ENCODE measurements at places on chromosomes 2 and 18. TPM values are rescaled to one million over a fixed set of nuclear protein-coding genes. Genes with fewer than 3 reads are reported as not detected.

The SERPINB3 gene
- total RNA-seq: 0.23 TPM

The CHST10 gene
- 16.2 TPM for total RNA-seq

The DYSF gene
- 3.4 TPM for total RNA-seq

The ADD2 gene
- 29.8 TPM for total RNA-seq

The RAB17 gene
- 0.55 TPM for total RNA-seq

The C2orf66 gene
- 0.84 TPM for total RNA-seq

The OXER1 gene
- not detected for total RNA-seq

The ADGRF3 gene
- total RNA-seq: not detected

The IL36RN gene
- total RNA-seq: not detected

The ADRA2B gene
- not detected for total RNA-seq

The KCNE4 gene
- 213 TPM for total RNA-seq

The ZNF804A gene
- total RNA-seq: 4.3 TPM

DNA sequence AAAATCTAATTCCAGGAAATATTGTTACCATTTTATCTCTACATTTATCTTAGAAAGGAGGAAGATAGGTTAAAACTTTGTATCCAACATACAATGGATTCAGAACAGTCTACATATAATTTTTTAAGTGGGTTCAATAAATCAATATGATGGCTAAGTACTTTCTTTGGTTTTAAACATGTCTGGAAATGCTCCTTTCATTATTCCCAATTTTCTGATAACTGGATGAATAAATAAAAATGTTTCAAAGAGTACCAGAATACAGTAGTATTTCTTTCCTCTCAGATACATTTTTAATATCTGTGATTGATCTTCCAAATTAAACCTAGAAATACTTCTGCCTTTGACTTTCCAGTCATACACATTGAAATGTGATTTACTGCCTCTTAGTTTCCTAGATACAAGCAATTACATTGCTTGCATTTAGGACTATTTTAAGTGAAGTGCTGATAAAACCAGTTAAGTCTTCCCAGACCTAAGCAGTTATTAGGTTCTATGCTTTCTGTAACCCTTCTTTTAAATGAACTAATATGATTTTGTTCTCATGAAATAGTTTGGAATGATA lies 283.5 kb downstream of the CCDC178 start:
- no peak for DNase-seq

- no peak for DNase-seq
Observed at GRCh38 chr18:59041819-59042815, 97.6 kb upstream of the SEC11C start.

DNA sequence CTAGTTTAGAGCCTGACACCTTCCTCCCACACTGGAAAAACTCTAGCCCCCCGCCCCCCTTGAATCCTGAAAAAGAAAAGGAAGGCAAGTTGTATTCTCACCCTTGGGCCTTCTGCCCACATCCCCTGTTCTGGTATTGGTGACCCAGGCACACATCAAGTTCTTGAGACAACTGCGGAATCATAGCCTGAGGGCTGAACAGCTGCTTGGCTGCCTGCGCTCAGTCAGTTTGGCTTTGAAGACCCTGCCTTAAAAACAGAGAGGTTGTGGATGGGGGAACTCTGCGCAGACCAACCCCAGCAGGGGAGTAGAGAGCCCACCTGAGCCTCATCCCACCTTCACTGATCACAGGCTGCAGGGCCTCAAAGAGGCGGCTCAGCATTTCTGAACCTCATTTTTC lies 229.2 kb downstream of the ANAPC1 start:
- no peak for DNase-seq

GRCh38 chr2:192413812-192414681 lies 219.3 kb upstream of the TMEFF2 start:
- DNase-seq: no peak

DNA sequence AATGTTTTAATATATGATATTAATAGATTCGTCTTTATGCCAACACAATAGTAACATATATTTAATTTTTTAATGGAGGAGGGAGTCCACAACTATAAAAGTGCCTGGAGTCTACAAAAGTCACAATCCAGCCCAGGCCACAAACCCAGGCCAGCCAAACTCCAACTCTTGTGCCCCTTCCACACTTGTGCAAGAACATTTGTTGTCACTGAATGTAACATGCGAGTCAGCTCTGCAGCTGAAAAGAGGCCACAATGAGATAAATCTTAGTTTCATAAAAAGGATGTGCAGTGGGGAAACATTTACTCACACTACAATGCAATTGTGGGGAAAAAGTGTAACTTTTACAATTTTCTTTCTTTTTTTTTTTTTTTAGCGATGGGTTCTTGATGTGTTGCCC lies 110.8 kb downstream of the MCFD2 start:
- no peak for DNase-seq

- no peak for DNase-seq
Observed at GRCh38 chr18:24006712-24007313, 7.7 kb upstream of the TTC39C start.

- DNase-seq: no peak
Observed at GRCh38 chr2:96867756-96868554, 1.9 kb downstream of the SEMA4C start.

DNA sequence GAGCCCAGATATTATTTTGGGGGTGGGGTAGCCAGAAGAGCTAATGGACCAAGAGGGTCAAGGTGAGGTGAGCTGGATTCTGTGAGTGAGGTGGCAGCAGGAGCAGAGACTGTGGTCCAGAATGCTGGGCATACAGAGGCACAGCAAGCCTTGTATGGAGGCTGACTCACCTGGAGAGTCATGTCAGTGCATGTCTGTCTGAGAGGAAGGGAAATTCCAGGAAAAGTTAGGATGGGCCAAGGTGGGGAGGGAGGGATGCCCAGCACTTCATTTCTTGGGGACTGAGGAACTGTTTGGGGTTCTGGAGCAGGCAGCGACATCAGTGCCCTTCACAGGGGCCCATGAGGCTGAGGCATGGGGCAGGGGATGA lies 21.1 kb downstream of the PER2 start:
- no peak for DNase-seq

GRCh38 chr2:30444273-30444672 lies 2.8 kb upstream of the LCLAT1 start:
- no peak for DNase-seq

GRCh38 chr18:12342661-12343060 lies 34.4 kb downstream of the AFG3L2 start:
- DNase-seq: no peak

GRCh38 chr2:113720167-113720566 lies 36.3 kb downstream of the SLC35F5 start:
- peak; percentile 11 for DNase-seq

GRCh38 chr2:143132355-143132754 lies 3.1 kb downstream of the ARHGAP15 start:
- DNase-seq: no peak

DNA sequence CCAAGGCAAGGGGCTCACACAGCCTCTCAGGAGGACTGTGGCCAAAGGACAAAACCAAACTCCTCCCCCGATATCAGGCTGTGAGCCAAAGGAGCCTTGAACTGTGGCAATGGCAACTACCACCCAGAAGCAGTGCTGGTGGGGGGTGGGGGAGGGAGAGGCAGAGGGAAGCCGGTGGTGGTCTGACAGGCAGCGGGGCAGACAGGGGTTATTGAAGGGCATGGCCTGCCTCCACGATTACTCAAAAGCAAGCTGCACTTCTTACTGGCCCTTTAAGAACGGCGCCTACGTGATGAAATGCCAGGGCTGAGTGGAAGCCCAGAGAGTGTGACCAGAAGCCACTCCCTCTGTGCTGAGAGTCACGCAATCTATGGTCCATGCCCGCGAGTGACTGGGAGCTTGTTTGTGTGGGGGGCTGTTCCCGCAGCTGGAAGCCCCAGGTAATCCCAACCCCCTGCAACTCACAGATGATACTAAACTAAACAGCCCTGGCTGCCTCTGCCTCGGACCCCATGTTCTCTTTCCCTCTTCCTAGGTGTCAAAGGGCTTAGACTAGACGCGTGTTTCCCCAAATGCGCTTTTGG lies 128.2 kb upstream of the CXCR4 start:
- DNase-seq: peak; percentile 41

DNA sequence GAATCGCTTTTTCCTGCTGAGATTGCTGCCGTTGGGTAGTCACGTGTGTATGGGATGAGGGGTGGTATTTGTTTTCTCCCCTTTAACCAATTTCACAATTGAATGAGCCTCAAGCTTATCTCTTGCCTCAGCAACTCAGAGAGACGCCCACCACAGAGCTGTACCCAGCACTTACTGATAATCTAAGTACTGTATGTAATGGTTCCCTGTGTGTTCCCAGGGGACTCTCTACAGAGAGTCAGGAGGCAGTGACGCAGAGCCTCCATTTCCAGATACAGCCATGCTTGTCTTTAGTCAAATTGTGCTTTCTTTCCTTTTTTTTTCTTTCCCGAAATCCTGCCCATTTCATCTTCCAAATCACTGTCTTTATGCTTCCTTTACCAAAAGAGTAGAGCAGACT lies 1102.1 kb upstream of the KLHL29 start:
- DNase-seq: no peak

DNA sequence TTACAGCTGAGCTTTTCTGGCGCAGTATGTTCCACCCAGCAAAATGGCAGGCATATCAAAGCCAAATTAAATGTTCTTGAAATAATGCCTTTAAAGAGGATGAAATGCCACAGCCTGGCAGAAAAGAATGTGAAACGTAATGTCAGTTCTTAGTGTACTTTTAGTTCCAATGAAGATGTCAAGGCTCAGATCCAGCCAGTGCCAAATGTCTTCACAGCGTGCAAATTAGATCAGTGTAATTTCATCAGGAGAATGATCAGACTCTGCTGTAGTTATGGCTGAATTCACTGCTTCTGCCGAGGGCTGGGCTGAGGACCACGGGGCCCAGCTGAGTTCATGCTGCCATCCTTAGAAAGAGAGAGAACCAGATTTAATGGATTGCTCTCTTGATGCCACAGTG lies 78.7 kb upstream of the ITGA4 start:
- DNase-seq: no peak

DNA sequence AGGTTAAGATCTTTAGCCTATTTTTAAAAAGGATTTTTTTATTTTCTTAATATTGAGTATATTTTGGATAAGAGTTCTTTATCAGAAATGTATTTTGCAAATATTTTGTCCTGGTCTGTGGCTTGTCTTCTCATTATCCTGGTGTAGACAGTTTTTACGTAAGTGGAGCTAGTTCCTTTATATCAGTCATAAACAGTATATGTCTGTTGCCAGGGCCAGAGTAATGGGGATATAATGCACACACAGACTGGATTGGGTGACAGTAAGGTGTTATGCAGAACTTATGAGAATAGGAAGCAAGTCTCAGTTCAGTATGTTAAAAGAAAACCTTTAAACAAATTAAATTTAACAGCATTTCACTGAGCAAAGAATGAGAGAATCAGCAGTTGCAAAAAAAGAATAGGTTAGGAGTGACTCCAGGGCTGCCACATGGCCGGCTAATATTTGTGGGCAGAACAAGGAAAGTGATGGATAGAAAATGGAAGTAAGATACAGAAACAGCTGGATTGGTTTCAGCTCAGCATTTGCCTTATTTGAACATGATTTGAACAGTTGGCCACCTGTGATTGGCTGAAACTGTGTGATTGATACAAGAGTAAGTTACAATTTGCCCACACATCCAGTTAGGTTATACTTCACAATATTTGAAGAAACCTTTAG lies 61.1 kb upstream of the ZNG1B start:
- DNase-seq: no peak

DNA sequence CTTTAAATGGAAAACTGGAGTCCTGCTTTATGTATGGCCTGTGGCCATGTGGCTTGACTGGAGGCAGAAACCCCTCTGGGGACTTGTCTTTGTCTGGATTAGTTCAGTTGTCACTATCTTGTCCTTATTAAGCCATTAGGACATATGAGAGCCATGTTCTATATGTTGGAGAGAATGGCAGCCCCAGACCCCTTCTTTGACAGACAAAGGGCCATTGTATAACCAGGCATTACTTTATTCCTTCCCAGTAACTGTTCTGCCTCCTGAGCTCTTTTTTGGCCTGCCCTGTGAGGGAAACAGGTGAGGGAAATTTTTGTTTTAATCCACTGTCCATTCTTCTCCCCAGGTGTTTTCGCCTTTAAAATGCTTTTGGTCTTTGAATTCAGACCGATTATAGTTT lies 43.3 kb downstream of the FSHR start:
- no peak for DNase-seq

GRCh38 chr18:54878659-54879358 lies 50.5 kb downstream of the RAB27B start:
- DNase-seq: no peak

DNA sequence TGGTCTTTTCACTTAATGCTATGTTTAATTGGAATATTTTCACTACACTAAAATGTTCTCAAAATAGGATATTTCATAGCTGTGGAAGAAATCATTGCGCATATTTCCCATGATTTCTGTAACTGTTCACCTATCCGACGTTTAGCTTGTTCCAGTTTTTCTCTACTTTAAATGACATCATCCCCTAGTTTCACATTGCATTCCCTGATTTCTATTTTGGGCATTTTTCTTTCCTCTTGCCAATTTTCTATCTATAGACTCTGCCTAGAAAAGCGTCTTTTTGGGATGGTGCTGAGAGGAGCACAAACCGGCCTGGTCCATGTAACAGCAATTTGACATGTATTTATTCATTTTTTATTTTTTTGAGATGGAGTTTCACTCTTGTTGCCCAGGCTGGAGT lies 163.4 kb downstream of the SH3RF3 start:
- DNase-seq: no peak

- DNase-seq: no peak
Observed at GRCh38 chr2:207901401-207901800, 123.9 kb downstream of the PLEKHM3 start.

GRCh38 chr2:111122631-111123421 lies 2.1 kb downstream of the BCL2L11 start:
- DNase-seq: peak; percentile 66

DNA sequence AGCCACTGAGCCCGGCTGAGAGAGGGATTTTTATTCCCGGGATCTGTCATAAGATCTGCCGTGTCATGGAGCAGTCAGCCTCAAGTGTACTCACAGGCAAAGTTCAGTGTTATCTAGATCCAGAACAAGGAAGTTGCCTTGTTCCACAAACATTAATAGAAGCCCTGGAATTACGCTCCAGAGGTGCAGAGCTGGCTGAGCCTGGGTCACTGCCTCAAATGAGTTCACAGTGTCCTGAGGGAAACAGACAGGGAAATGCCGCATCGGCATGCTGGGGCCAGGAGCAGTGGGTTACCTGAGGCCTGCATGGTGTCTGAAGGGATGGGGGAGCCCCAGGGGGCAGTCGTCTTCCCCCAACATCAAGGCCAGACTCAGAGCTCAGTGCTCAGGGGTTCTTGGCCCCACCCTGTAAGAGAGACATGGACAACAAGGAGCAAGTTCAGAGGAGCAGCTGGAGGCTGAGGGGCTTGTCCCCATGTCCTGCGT lies 42.7 kb upstream of the ODC1 start:
- DNase-seq: no peak

DNA sequence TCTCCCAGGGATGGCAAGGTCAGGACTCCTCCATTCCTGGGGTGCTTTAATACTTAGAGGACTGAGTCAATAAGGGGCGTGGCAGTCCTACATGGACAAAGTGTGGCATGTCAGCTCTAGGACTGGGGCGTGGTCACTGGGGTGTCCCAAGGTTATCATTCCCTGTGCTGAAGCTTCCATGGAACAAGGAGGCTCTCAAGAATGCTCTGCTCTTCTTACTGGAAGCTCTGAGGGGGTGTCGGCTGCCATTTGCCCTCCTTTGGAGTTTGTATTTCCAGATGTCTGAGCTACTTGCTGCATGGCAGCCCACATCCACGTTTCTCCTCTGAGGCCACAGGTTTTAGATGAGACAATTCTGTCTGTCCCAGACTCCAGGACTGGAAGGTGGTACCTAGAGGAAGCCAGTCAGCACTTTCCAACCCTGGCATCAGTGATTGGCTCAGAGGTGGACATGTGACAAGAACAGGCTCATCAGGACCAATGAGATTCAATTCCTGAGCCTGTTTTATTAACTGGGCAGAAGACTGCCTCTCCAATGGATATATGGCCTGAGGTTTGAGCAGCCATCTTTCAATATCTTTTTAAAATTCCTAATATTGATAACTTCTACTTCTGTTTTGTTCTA lies 128.9 kb upstream of the ARL4C start:
- no peak for DNase-seq

Data from NCI-H460 (cell line).